Karpas-422 (cell line): ENCODE measurements at places on chromosomes 4 and X.

DNA sequence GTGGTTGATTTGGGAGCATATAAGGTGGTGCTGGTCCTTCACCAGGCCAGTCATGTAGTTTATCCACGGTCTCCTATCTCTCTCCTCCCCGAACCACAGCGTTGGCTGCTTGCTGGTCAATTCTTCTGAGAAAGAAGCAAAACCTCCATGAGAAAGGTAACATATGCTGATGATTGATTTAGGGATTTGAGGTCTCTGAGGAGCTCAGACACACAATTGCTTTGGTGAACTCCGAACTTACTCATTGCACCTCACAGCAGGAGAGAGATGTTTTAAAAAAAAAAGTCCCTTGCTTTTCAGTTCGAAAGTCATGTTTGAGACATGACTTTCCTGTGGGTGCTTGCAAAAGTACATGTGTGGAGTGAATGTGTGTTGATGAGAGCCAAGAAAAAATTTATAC, 100.2 kb downstream of the TSPAN7 start:
- no peak for DNase-seq

GRCh38 chrX:149829751-149830191, 48.0 kb downstream of the MAGEA9 start:
- DNase-seq, result no peak

DNA sequence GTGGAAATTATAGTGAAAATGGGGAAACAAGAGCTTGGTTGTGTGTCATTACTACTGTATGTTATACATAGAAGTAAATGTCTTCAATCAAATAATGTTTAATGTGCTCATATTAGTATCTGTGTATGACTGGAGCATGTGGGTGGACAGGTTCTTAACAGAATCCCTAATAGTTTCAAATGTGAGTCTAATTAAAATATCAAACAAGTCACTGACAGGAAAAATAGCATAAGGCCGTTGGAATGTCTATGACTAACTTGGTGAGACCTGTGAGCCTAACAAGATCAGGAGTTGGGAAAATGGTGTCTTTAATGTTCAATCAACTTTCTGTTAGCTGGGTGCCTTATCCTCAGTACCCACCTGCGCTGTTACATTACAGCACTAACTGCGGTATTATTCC, 6.2 kb upstream of the CXCL3 start:
- no peak for DNase-seq

- DNase-seq, result no peak
Measured at GRCh38 chrX:78375894-78376293, 48.5 kb upstream of the CYSLTR1 start.

DNA sequence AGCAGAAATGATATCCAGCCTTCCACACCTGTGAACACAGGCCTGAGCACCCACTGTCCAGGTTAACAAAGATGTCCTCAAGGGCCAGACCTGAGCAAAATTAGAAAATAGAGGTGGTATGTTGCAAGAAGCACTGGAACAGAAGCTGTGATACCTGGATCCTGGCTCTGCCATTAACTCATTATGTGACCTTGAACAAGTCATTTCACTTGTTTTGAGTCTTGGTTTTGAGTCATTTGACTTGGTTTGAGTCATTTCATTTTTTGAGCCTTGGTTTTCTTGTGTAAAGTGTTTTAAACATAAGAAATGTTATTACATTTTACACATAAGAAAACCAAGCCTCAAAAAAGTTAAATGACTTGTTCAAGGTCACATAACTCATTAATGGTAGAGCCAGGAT, 2.9 kb upstream of the NWD2 start:
- no peak for DNase-seq

- DNase-seq, result no peak
Measured at GRCh38 chr4:31007858-31008257, 287.7 kb downstream of the PCDH7 start.
